ENCODE measurements at places on chromosomes 1 and 21.

DNA sequence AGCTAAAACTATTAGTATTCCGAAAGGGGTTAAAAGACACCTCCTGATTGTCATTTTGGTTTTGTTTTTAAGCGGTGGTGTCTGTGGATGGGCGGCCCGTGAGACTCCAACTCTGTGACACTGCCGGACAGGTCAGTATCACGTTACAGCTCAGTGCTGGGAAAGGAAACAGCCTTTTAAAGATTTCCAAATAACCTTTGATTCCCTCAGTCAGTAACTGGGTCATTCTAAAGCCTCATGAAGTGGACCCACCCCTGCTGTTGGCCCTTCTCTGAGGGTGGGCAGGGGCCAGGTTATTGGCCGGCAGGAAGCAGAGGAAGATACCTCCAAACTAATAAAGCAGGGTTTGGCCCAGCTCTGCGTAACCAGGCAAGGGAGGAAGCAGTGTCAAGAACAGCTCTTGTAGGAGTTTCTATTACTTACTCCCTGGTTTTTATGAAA is 2.3 kb downstream of the RHOU start:
- no peak for DNase-seq

GRCh38 chr1:203702130-203702577 is 62.8 kb upstream of the LAX1 start:
- DNase-seq, result peak; percentile 27

DNA sequence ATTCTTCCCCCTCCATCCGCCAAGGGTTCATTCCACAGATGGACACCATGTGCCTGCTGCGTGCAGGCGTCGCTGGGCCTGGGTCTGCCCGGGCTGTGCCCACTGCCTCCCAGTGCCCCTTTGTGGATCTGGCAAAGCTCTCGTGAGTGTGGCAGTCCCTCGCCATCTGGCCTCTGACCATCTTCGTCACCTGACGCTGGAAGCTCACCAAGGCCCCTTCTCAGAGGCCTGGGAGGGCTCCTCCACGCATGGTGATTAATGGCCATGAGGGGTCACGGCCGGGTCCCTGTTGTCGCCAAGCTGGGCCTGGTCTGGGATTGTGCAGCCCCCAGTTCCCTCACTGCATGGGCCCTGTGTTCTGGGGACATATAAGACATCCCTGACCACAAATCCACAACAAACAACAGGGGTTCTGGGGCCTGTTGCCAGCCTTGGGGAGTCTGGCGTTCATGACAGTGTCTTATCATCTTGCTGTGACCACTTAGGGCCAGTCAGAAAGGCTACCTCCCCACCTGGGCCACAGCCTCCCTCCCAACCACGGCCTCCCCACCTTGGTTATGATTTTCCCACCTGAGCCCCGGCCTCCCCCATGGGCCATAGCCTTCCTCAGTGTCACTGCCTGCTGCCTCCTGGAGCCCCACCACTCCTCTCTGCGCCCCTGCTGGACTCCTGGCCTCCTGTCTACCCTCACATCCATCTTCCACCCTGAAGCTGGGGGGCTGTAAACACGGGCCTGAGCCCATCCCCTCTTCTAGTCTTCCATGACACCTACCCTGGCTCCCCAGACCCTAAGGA is 27.9 kb downstream of the SLC45A1 start:
- DNase-seq, result no peak

DNA sequence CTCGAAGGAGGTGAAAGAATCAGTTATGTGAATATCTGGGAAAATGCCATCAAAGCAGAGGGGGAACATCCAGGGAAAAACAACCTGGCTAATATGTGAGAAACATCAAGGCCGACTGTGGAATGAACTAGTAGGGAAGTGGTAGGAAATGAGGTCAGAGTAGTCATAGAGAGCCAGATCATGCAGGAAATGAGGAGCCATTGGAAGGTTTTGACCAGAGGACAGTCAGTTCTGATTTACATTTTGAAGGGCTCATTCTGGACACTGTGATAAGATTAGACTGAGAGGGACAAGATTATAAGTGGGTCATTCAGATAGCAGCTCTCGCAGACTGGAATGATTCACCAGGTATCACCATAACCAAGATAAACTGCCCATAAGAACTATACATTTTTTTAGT is 63.7 kb downstream of the SYT14 start:
- DNase-seq, result no peak

DNA sequence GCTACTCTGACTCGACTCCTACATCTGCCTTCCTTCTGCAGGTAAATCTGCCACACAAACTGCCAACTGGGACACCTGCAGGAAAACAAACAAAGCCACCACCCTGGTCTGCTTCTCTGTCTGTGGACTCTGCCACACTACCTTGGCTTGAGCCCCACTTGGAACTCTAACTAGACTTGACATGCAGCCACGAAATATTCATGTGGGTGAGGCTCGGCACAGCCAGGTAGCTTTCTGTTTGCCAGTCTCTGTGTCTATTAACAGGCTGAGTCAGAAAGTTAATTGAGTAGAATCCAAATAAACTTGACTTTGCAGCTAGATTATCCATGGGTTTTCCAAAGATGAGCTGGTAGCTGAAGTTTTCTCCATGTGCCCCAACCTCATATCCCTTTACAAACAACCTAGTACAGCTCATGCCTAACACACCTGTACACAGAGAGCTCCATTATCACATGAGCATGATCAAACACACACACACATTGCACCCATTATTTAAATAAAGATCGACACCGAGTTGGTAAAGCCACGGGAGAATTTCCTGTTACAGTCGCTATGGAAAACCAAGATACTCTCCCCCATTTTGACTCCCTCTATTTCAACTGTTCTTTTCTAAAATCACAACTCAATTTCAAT is 808 bp downstream of the C1orf116 start:
- DNase-seq, result no peak

- DNase-seq, result no peak
Measured at GRCh38 chr1:41850029-41850428, 68.7 kb downstream of the HIVEP3 start.

DNA sequence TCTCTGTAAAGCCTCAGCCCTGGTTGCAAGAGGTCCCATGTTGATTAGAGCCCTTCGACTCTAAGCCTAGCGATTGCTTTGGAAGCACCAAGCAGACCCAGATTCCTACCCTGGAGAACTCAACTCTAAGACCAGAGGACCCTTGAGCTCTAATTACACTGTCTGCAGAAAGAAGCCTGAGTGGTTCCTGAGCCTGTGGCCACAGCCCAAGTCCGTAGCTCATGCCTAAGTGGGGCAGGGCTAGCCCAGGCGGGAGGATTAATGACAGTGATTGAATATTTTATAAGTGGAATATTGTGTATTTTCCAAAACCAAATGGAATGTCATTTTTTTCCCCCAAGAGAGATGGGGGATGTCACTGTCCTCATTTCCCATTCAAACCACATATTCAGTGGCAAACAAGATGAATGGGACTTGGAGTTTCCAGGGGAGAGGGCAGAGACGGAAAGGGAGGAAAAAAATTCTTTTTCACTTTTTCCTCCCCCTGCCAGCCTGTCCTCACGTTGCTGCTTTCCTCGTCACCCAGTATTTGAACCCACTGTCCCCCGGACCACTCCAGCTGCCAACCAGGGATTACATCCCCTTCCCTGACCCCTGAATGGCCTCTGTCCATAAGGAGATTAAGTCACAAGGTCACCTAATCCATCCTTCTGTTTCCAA is 79.6 kb upstream of the CTTNBP2NL start:
- DNase-seq, result no peak

DNA sequence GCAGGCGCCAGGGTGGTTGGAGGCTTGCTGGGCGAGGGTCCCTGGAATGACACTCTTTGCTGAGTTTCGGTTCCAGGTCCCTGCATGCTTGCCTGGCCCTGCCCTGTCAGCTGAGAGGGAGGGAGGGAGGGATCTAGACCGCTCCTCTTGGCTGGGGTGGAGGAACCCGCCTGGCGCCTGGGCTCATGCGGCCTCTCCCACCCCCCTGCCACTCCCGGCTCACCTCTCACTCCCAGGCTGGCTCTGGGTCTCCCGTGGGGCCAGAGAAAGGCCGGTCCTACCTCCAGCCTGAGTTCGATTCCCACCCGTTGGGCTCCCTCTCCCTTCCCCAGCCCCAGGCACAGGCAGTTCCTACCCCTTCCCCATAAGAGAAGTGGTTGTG is 19.0 kb upstream of the IFNLR1 start:
- no peak for DNase-seq

- no peak for DNase-seq
Measured at GRCh38 chr21:17726047-17726829, 92.9 kb downstream of the C21orf91 start.

GRCh38 chr21:37783016-37783415 is 133.2 kb downstream of the KCNJ6 start:
- no peak for DNase-seq

- no peak for DNase-seq
Measured at GRCh38 chr1:53090227-53091147, 28.5 kb downstream of the PODN start.

- no peak for DNase-seq
Measured at GRCh38 chr1:50970509-50970887, 453 bp downstream of the CDKN2C start.

DNA sequence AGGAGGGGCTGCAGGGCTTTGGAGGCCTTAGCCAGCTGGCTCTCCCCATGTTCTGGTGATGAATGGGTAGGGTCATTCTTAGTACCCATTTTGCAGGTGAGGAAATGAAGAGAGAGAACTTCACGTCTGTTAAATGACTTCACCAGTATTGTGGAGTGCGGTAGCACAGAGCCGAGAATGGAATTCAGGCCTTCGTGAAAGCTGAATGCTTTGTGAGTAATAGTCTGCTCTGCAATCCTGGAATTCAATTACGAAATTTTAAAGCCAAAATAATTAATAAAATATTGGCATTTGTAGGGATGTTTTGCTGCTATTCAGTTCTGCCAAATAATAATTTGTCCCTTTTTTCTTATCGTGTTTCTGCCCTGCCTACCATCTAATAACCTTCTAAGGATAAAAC is 197.7 kb downstream of the GREM2 start:
- no peak for DNase-seq

DNA sequence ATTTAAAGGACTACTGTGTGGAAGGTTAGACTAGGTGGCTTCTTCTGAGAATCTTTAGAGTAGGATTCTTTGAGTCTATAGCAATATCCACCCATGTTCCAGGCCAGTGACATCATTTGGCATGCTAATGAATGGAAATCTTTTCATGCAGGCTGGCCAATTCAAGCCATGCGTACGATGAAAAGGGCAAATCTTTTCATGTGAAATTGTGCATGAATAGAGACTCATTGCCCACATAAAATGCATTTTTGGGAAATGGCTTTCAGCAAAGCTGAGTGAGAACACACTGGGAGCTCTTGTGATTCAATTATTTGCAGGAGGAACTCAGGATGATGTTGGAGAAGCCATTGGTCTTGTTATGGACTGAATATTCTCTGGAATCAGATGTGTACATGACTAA is 324.9 kb upstream of the DAB1 start:
- DNase-seq, result no peak

GRCh38 chr21:14863745-14864210 is 201.0 kb downstream of the NRIP1 start:
- no peak for DNase-seq

DNA sequence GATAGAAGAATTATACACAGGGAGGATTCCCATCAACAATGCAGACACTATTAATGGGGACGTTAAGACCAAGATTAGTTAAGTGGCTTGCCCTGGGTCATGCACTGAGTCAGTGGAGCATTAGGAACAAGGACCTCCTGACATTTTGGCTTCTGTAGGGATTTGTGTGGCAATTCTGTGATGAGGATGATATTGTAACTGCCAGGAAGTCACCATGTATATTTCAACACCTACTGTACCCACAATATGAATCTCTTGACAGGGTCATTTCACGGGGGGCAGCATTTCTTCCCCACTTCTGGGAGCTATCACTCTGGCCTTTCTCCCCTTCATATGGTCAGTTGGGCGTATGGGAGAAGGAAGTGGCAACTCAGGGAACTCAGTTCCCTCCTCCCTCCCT is 134.9 kb downstream of the RUNX1 start:
- no peak for DNase-seq

DNA sequence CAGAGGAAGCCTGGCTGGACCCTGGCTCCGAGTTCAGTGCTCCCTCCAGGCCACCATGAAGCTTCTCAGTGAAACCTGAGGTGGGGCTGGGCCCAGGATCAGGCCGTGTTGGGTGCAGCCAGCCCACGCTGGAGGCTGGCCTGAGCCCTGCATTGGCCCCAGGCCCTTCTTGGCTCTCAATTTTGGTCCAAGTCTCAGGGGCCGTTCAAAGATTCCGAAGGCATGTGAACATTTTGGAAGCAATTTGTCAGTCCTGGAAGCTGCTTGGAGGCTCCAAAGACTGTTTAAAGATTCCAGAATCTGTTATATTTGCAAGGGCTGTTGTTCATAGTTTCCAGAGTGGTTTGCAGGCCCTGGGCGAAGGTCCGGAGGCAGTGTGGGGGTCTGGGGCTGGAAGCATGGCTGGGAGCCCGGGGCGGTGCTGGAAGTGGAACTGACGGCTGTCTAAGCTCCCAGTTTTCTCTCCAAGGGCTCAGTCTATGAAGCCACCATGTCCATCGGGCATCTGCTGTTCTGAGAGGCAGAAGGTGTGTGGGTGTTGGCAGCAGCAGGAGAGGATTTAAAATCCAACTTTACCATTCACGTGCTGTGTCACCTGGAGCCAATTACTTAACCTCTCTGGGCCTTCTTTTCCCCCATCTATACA is 104.9 kb downstream of the EPHB2 start:
- DNase-seq, result no peak

DNA sequence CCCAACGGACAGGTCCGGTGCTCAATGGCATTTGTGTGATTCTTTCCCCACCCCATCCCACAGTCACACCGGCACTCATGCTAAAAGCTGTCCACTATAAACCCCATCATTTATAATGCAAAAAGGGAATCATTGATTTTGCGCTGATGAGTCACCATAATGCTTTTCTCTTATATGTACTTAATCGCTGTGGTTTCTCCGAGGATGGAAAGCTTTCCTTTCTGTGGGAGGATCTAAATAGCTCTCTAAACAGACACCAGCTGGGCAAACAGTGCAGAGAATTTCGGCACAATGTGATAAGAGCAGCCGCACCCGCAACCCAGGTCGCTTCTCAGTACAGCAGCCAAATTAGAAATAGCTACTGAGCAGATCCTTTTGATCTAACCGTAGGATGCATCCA is 85.6 kb downstream of the SETD4 start:
- no peak for DNase-seq

- DNase-seq, result no peak
Measured at GRCh38 chr1:118933051-118933781, 54.9 kb downstream of the TBX15 start.

DNA sequence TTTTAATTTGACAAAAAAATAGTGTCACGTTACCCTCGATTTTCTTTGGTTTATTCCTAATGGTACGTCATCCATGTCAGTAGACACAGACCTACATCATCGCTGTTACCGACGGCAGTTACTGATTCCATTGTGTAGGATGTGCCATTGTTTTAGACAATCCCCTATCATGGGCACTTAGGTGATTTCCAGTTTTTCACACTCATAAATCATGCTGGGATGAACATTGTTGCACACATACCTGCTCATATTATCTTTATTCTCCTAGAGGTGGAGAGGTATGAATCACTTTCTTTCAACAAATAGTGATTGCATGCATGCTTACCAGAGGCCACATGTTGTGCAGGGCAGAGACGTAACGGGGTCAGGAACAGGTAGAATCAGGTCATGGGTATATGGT is 79.7 kb upstream of the EFHD2 start:
- DNase-seq, result no peak

- no peak for DNase-seq
Measured at GRCh38 chr1:19441048-19441780, 44.1 kb downstream of the CAPZB start.

- no peak for DNase-seq
Measured at GRCh38 chr1:201295346-201295745, 12.0 kb downstream of the PKP1 start.

Measured in HS-27A (cell line).